ENCODE measurements at places on chromosomes 13 and 19.

GRCh38 chr13:94585543-94586101 lies 10.3 kb downstream of the TGDS start:
- DNase-seq = no peak

- no peak for DNase-seq
Measured at GRCh38 chr19:2280633-2281264, 1.2 kb downstream of the PEAK3 start.

DNA sequence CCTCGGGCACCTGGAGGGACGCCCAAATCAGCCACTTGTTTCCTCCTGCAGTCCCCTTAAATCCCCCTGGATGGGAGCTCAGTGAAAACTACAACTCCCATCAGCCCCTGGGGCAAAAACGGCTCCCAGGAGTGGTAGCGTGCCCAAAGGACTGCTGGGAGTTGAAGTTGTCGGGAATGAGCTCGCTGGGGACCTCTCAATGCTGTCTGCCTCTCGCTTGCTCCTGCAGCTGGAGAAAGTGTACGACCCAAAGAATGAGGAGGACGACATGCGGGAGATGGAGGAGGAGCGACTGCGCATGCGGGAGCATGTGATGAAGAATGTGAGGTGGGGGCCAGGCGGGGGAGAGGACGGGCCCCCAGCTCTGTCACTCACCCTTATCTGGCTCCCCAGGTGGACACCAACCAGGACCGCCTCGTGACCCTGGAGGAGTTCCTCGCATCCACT lies 14.7 kb upstream of the DHDH start:
- no peak for DNase-seq

DNA sequence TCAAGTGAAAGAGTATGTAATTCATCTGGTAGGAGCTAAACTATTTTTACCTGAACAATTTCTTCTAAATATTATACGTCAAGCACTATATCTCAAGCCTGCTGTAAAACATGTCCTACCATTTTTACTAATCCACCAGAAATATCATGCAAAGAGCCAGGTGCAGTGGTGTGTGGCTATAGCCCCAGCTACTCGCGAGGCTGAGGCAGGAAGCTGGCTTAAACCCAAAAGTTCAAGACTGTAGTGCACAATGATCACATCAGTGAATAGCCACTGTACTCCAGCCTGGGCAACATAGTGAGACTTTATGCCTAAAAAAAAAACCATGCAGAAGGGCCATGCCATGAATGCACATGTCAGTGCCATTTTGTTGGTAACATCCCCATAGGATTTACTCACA lies 20.7 kb upstream of the CLN5 start:
- no peak for DNase-seq

DNA sequence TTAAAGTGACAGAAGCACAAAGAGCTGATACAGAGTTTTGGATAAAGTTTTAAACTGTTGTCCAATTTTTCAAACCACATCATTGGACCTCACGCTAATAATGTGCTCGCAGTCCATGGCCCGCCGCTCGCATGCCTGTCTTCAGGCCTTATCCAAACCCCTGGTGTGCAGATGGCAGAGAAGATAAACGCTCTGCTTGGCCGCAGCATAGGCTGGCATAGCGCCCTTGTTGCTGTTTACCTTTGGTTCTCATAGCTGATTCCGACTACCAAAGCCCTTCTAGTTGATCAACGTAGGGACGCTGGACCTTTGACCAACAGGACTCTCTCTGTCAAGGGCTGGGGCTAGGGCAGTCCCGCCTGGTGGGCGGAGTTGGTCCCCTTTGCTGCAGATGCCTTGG lies 23.5 kb upstream of the QTRT1 start:
- DNase-seq = no peak

GRCh38 chr19:38561658-38562057 lies 56.1 kb downstream of the MAP4K1 start:
- no peak for DNase-seq

DNA sequence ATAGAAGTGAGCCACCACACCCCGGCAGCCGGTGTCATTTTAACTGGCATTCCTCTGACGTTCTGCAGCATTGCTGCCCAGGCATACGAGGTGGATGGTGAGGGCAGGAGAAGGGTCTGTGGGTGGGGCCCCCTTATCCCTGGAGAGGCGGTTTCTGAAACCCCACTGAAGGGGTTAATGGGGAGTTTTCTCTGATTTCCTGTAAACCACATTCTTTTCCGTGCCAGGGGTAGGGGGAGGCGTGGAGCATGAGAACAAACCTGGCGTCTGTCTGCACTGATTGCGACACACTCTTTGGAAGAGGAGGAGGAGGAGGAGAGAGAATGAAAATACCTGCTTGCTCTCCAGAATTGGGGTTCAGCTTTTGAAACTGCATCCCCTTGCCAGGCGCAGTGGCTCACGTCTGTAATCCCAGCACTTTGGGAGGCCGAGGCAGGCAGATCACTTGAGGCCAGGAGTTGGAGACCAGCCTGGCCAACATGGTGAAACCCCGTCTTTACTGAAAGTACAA lies 2.7 kb upstream of the C3 start:
- DNase-seq = no peak

DNA sequence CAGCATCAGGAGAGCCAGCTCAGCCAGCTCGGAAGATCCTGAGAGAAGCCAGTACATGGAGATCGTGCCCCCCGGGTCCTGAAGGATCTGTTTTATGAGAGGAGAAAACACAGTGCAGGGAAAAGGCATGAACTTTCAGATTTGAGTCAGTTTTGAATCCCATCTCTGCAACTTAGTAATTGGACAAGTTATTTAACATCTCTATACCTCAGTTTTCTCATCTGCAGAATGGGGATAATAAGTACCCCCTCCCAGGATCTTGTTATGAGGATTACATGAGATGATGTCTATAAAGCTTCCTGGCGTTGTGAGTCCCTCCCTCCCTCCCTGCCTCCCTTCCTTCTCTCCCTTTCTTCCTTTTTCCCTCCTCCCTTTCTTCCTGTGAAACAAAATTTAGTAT lies 40.1 kb upstream of the GTF3A start:
- DNase-seq = no peak

DNA sequence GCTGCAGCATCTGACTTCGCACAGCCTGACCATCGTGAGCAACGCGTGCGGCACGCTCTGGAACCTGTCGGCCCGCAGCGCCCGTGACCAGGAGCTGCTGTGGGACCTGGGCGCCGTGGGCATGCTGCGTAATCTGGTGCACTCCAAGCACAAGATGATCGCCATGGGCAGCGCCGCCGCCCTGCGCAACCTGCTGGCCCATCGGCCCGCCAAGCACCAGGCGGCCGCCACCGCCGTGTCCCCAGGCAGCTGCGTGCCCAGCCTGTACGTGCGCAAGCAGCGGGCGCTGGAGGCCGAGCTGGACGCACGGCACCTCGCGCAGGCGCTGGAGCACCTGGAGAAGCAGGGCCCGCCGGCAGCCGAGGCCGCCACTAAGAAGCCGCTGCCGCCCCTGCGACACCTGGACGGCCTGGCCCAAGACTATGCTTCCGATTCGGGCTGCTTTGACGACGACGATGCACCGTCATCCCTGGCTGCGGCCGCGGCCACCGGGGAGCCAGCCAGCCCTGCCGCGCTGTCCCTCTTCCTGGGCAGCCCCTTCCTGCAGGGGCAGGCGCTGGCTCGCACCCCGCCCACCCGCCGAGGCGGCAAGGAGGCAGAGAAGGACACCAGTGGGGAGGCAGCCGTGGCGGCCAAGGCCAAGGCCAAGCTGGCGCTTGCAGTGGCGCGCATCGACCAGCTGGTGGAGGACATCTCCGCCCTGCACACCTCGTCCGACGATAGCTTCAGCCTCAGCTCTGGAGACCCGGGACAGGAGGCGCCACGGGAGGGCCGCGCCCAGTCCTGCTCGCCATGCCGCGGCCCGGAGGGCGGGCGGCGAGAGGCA lies 13.6 kb downstream of the C19orf25 start:
- no peak for DNase-seq

DNA sequence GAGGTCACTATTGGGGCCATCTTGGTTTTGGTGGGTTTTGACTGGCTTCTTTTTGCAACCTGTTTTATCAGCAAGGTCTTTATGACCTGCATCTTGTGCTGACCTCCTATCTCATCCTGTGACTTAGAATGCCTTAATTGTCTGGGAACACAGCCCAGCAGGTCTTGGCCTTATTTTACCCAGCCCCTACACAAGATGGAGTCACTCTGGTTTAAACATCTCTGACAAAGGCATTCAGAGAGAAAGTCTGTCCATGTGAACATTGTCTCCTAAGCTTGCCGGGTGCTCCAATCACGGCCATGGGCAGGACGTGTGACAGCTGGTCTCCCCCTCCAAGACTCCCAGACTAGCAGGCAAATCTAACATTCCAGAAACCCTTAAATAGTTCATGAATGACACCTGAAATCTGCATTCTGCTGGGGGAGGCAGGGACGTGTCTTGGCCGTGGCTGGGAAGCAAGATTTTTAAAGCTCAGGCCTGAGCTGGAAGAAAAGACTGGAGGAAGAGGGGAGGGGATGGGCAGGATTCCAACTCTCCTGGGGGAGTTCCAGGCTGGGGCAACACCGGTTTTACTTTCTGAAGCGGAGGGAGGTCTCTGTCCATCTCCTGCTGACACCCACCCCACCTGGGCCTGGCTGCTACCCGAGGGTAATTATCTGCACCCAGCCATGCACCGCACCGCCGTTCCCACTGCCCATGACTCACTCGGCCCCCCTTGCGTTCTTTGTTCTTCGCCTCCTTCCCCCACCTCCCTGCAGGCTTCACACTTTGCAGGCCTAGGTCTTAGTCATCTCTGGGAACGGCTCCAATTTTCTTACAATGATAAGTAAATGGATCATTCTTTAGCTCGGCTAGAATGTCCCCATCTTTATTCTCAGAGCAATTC lies 11.6 kb upstream of the OR1M1 start:
- DNase-seq = no peak

- no peak for DNase-seq
Measured at GRCh38 chr13:75180805-75181455, 301.0 kb downstream of the TBC1D4 start.

DNA sequence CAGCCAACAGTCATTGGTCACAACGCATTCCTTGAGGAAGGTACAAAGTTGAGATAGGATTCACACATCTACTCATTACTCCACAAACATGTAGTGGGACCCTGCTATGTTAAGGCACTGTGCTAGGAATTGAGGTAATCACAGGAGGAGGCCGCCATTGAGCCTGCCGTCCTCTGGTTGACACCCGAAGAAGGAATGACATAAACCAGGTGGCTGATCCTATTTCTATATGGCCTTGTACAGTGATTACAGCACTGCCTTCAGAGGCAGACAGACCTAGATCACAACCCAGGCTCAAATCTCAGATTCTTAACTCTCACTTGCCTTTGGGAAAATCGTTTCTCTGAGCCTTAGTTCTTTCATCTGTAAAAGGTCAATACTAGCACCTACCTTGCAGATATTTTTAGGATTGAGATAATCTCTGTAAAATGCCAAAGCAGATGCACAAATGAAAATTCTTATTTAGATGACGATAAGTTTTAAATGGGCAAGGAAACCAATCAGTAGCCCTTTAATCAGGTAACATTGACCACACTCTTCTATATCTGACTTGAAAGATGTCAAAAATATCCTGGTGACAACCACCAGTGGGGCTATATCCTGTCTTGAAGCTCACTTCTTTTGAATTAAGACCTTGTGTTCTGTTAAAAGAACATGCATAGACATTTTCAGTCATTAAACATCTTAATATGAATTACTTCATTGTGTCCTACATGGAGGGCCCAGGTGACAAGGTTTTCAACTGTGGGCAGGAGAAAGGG lies 251.6 kb downstream of the KCTD12 start:
- no peak for DNase-seq

DNA sequence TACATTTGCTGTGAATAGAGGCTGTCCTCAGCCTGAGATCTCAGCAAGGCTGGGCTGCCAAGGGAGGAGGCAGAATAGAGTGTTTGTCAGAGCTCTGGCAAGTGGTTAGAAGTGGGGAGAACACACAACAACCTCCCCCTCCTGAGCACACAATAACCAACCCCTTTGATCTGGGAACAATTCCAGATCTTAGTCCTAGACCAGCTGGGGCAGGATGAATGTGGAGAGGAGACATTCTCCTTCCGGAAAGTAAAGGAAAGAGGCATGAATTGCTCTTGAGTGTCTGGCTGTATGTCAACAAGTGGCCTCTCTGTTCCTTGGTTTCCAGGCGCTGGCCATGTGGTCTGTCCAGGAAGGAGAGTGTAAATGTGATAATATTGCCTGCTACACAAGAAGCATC lies 114.9 kb upstream of the TMTC4 start:
- no peak for DNase-seq

- no peak for DNase-seq
Measured at GRCh38 chr13:49784886-49785570, 7.5 kb downstream of the KPNA3 start.

- DNase-seq = no peak
Measured at GRCh38 chr19:8655340-8655709, 24.9 kb downstream of the NFILZ start.
